NCI-H774 (cell line): ENCODE measurements at places on chromosomes 1 and 21.
A peak's percentile ranks its signal among the peaks of the same experiment; 100 is the strongest.

DNA sequence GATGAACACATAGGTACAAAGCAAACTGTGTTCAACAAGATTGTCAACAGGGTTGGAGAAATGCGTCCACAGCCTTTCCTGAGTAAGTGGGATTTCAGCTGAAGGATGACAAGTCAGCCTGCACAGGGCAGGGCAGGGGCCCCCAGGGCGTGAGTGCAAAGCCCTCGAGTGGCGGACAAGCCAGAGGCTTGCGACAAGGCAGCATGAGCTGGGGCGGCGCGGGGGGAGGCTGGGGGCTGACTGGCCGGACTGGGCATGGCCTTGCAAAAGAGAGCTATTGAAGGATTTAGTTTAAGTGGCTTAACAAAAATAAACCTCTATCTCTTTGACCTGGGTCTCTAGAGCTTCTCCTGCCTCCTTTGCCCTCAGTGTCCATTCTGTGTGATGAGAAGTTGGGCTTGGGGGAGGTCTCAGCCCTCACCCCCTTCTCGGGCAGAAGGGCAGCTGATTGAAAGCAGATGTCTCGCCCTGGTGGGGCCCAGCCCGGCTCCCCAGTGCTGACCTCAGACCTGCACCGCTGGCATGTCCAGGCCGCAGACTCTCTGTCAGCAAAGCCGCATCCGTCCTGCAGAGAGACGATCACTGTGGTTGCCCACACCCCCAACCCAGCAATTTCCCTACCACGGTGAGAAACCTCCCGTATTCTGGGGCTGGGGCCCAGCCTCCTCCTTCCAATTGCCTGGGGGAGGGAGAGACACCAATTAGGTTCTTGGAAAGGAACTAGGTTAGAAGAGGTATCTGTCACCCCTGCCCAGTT lies 24.3 kb upstream of the EPS8L3 start:
- DNase-seq = no peak

DNA sequence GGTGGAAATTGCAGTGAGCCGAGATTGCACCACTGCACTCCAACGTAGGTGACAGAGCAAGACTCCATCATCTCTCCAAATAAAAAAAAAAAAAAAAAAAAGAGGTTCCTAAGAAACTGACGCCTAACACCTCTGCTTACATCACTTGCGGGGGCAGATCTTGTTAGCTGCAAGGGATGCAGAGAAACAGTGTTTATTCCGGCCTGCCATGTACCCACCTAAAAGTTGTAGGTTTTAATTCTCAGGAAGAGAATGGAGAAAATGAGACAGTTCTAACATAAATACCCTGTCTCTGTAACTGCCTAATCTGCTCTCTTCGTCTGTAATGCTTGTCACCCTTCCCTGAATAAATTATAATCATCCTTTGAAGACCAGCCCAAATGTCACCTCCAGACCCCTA lies 9.0 kb upstream of the SRSF4 start:
- DNase-seq = no peak

DNA sequence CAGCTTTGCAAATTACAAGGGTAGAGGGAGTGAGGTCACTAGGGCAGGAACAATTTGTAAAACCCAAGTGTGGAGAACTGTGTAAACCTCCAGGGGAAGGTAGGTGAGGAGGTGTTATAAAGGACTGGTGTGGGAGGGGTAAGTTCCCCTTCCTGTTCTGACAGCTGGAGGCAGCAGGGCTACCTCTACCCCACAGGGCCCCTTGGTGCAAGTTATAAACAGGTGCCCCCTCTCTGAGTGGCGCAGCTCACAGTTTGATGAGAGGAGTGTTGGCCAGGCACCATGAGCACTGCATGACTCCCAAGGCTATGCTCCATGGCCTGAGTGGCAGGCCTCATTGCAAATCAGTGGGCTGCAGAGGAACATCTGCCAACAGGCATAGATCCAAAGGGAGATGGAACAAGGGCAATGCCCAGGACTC lies 41.0 kb downstream of the MFSD2A start:
- DNase-seq = no peak

- DNase-seq = peak; percentile 78
These were observed at the start of the genes NIT1 and PFDN2 for GRCh38 chr1:161117759-161118581. TSS of gene NIT1 (plus strand) at chr1:161118105. CDS start at chr1:161118177, 72 bp downstream. TSS of gene PFDN2 (minus strand) at chr1:161118037. CDS start at chr1:161118026, 11 bp downstream.

DNA sequence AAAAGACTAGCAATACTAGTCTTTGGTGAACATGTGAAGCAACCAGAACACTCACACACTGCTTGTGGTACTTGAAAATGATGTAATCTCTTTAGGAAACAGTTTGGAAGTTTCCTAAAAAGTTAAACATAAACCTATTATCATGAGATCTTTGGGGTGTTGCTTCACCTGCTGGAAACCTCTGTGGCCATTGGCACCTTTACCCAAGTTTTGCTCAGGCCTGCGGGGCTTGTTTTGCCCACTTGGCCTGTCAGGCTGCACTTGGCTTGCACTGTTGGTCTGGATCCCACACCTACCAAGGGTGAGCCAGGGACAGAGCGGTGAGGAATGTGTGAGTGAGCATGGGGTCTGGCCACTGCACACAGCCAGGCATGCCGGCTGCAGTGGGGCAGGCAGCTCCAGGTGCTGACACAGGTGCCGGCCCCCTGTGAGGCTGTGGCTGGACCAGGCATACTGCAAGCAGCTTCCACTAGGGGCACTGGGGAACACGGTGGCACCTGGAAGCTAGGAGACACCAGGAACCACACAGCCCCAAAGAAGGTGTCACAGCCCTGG lies 14.4 kb upstream of the FNBP1L start:
- no peak for DNase-seq

GRCh38 chr1:58844176-58844575 lies 60.3 kb upstream of the JUN start:
- DNase-seq = no peak

DNA sequence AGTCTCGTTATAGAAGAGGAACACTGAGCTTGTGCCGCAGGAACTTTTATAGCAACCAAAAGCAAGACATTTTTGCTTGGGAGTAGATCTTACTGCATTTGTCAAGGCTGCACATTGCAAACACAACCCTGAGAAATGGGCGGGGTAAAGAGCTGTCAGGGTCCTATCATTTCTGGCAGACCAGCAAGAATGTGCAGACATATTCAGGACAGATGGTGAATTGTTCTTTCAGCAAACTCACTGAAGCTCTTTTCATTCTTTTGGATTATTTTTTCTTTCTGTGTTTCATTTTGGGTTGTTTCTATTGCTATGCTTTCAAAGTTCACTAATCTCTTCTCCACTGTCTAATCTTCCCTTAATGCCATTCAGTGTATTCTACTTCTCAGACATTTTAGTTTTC lies 5.1 kb upstream of the ACTN2 start:
- DNase-seq = no peak
